Ureter (tissue), 1 donor: ENCODE measurements at places on chromosomes 1 and 21. TPM values are rescaled to one million over a fixed set of nuclear protein-coding genes. Genes with fewer than 3 reads are reported as not detected.

DNA sequence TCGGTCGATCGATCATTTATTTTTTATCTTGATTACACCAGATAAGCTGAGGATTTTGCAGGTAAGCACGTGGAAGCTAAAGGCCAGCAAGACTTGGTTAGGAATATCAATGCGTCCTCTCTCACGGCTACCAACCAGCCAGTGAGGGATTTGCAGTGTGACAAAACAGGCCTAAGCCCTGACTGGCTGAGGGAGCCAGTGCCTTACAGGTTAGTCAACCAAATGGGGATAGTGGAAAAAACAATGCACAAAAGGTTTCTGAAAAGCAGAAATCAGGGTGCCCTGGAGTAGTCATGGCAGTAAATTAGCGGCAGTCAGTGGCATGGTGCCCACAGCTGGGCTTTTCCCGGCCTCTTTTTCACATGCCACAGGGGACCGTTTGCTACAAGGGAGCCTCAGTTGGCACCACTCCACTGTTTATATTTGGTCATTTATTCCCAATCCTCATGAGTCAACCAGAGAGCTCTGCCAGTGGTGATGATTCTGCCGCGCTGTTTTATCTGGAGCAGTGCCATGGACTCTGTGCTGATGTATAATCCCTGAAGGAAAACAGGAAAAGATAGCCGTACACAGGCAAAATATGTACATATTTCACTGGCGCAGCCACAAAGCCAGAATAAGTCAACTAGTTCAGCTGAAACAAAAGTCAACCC, 167.6 kb downstream of the RHOU start:
- peak; percentile 90 for DNase-seq

DNA sequence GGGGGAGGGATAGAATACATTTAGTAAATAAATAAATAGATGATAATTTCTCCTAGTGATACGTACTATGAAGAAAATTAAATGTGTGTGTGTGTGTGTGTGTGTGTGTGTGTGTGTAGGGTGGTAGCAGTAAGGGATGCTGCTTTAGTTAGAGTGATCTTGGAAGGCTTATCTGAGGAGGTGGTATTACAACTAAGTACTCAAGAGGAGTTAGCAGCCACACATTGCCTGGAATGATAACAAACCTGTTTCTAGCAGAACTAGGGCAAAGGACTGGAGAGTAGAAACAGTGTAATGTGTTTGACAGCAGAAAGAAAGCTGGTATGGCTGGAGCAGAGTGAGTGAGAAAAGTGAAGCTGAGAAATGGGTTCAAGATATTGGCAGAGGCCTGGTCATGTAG, 58.3 kb upstream of the FASLG start:
- no peak for DNase-seq

DNA sequence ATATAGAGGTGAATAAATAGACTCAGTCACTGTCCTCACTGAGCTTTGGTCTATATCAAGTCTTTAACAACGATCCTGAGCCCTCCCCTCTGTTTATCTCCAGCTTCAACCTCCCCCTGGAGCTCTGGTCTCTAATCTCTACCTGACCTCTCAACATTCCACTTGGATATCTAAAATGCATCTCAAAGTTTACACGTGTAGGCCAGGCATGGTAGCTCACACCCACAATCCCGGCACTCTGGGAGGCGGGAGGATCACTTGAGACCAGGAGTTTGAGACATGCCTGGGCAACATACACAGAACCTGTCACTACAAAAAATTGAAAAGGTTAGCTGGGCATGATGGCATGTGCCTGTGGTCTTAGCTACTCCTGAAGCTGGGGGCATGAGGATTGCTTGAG, 53.4 kb downstream of the GADD45A start:
- no peak for DNase-seq

GRCh38 chr1:234944439-234945344, 183.9 kb downstream of the TOMM20 start:
- DNase-seq = no peak

GRCh38 chr1:197841883-197842553, 60.4 kb upstream of the C1orf53 start:
- no peak for DNase-seq

- DNase-seq = no peak
Observed at GRCh38 chr1:156910309-156910782, 10.1 kb upstream of the LRRC71 start.

- no peak for DNase-seq
Observed at GRCh38 chr1:221884821-221885220, 142.9 kb upstream of the DUSP10 start.

DNA sequence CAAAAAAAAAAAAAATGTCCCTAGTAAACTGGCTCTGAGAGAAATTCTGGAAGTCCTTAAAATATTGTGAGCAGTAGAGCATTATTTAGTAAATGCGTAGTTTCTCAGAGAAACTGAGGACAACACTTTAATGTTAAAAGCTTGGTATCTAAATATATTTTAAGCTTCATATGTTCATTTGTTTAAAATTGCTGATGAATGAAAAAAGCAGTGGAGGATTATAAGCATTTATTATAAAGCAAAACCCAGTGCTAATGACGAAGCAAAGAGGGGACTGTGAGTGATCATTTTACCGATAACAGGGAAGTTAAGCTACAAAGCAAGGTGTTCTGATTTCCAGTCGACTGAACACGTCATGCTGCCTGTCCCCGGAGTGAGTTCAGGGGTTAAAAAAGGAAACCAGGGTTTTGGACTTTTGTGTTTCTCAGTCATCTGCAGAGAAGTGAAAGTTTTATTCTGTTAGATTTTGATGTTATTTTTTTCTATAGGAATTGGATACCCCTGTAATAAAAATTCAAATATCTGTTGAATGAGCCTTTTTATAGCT, 64.5 kb upstream of the SCCPDH start:
- no peak for DNase-seq

- DNase-seq = no peak
Observed at GRCh38 chr21:16775076-16775475, 737.8 kb upstream of the CXADR start.

The CAPZB gene
- total RNA-seq = 284 TPM

The CRB1 gene
- total RNA-seq = 0.18 TPM

The TAS1R1 gene
- total RNA-seq = not detected

The OR2AK2 gene
- not detected for total RNA-seq

The UMODL1 gene
- total RNA-seq = not detected
